ENCODE measurements at places on chromosomes 5 and 9. TPM values are rescaled to one million over a fixed set of nuclear protein-coding genes. Genes with fewer than 3 reads are reported as not detected.

Gene NR5A1
- total RNA-seq, result 0.64 TPM

GRCh38 chr5:92588876-92589275, 992.1 kb downstream of the NR2F1-AS1 start:
- no peak overlapping the region for H3K27ac ChIP-seq
- no peak for DNase-seq
- no peaks in the 10 kb centered on the region for H3K27me3 ChIP-seq
- H3K4me3 ChIP-seq, result no peak overlapping the region
- no peaks in the 10 kb centered on the region for H3K36me3 ChIP-seq

Gene TMEM252
- not detected for total RNA-seq

GRCh38 chr5:132386644-132387286, 17.3 kb downstream of the SLC22A5 start:
- peak overlapping the region; percentile 80 for H3K27ac ChIP-seq
- H3K27me3 ChIP-seq, result no peaks in the 10 kb centered on the region
- DNase-seq, result peak; percentile 46
- H3K36me3 ChIP-seq, result no peaks in the 10 kb centered on the region
- no peak overlapping the region for H3K4me3 ChIP-seq

DNA sequence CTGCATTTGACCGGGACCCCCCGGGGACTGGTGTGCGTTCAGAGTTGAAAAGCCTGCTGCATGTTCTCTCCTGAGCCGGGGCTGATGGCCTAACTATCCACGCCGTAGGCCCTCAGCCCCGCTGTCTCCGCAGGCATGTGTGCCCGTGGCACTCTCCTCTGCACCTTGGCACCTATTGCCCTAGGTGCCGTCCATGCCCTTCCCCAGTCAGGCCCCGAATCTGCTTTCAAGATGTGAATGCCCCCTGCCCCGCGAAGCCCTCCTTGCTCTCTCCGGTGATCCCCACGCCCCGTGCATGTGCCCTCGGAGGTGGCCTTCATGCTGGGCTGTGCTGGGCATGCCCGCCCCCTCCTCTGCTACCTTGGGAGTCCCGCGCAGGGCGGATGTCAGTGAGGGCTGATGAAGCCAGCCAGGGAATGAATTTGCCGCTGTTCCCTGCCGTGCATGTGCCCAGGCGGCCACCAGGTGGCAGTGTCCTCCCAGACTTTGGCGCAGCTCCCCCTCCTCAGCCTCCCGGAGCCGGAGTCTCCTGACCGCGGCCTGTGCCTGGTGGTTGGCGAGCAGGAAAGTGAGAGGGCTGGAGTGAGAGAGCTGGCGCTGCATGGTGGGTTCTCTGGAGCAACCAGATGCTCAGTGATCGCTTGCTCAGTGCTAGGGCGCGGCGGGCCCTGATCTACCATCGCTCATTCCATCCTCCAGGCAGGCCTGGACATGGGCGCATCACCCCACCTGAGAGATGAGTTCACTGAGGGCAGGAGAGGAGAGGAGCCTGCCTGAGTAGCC, 112.9 kb upstream of the LMX1B start:
- no peaks in the 10 kb centered on the region for H3K36me3 ChIP-seq
- peak; percentile 19 for DNase-seq
- no peak overlapping the region for H3K27ac ChIP-seq
- H3K4me1 ChIP-seq, result peaks cover 13% of the 10 kb centered on the region

DNA sequence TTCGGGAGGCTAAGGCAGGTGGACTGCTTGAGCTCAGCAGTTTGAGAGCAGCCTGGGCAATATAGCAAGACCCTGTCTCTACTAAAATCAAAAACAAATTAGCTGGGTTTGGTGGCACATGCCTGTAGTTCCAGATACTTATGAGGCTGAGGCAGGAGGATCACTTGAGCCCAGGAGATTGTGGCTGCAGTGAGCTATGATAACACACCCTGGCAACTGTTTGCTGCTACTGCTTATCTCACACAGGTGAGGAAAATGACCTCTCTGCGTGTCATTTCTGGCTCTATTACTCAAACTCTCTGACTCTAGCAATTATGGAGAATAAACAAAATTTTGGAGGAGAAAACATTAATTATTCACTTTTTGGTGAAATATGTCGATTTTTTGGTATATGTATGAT, 45.3 kb upstream of the TMC1 start:
- no peaks in the 10 kb centered on the region for H3K36me3 ChIP-seq
- H3K27me3 ChIP-seq, result no peaks in the 10 kb centered on the region
- H3K27ac ChIP-seq, result no peak overlapping the region
- peaks cover 49% of the 10 kb centered on the region for H3K4me1 ChIP-seq

Gene LHX3
- not detected for total RNA-seq

DNA sequence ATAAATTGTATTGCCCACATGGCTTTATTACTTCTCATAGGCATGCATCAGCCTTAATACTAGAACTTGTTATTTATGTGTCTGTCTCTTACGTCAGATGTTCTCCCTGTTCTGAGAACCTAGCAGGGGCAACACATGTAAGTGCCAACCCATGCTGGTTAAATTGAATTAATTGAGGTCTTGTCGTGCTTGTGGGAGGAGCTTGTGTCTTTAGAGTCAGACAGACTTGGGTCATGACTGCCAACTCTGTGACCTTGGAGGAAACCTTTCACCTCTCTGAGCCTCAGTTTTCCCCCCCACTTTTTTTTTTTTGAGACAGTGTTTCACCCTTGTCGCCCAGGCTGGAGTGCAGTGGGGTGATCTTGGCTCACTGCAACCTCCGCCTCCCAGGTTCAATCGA, 2.2 kb upstream of the MEGF9 start:
- no peak for DNase-seq
- no peak overlapping the region for H3K4me3 ChIP-seq
- H3K4me1 ChIP-seq, result peaks cover 10% of the 10 kb centered on the region
- H3K36me3 ChIP-seq, result no peaks in the 10 kb centered on the region
- no peaks in the 10 kb centered on the region for H3K27me3 ChIP-seq
- H3K27ac ChIP-seq, result no peak overlapping the region

GRCh38 chr5:177431317-177432142, 5.1 kb downstream of the GRK6 start:
- H3K27me3 ChIP-seq, result no peaks in the 10 kb centered on the region
- H3K36me3 ChIP-seq, result peaks cover 41% of the 10 kb centered on the region
- H3K4me3 ChIP-seq, result no peak overlapping the region
- H3K4me1 ChIP-seq, result peaks cover 18% of the 10 kb centered on the region
- DNase-seq, result no peak

GRCh38 chr9:91516777-91517176, 93.1 kb upstream of the NFIL3 start:
- no peaks in the 10 kb centered on the region for H3K4me1 ChIP-seq
- no peak overlapping the region for H3K27ac ChIP-seq
- no peak for DNase-seq
- H3K36me3 ChIP-seq, result no peaks in the 10 kb centered on the region
- H3K27me3 ChIP-seq, result no peaks in the 10 kb centered on the region

- no peaks in the 10 kb centered on the region for H3K27me3 ChIP-seq
- H3K36me3 ChIP-seq, result no peaks in the 10 kb centered on the region
- peaks cover 19% of the 10 kb centered on the region for H3K4me1 ChIP-seq
- DNase-seq, result peak; percentile 83
Observed at GRCh38 chr9:93119953-93120845, 13.9 kb downstream of the NINJ1 start.

- no peaks in the 10 kb centered on the region for H3K4me1 ChIP-seq
- no peaks in the 10 kb centered on the region for H3K27me3 ChIP-seq
- H3K27ac ChIP-seq, result no peak overlapping the region
Observed at GRCh38 chr5:41071975-41072374, 833 bp upstream of the MROH2B start.

DNA sequence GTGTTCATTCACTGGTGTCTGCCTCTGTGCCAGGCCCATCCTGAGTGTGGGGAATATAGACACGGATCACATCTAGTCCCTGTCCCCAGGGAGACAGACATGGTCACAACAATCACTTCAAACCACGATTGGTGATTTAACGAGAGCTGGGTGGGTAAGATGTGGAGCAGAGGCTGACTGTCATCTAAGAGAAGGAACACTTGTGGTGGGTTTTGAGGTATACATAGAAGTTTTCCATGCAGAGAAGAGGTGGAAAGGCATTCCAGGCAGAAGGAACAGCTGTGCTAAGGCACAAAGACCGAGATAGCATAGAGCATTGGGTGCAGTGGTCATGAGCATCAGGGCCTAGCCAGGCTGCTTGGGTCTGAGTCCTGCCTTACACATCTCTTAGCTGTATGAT, 22.7 kb upstream of the WDR38 start:
- no peaks in the 10 kb centered on the region for H3K36me3 ChIP-seq
- H3K4me1 ChIP-seq, result peaks cover 42% of the 10 kb centered on the region
- DNase-seq, result no peak
- no peak overlapping the region for H3K4me3 ChIP-seq
- no peaks in the 10 kb centered on the region for H3K27me3 ChIP-seq

DNA sequence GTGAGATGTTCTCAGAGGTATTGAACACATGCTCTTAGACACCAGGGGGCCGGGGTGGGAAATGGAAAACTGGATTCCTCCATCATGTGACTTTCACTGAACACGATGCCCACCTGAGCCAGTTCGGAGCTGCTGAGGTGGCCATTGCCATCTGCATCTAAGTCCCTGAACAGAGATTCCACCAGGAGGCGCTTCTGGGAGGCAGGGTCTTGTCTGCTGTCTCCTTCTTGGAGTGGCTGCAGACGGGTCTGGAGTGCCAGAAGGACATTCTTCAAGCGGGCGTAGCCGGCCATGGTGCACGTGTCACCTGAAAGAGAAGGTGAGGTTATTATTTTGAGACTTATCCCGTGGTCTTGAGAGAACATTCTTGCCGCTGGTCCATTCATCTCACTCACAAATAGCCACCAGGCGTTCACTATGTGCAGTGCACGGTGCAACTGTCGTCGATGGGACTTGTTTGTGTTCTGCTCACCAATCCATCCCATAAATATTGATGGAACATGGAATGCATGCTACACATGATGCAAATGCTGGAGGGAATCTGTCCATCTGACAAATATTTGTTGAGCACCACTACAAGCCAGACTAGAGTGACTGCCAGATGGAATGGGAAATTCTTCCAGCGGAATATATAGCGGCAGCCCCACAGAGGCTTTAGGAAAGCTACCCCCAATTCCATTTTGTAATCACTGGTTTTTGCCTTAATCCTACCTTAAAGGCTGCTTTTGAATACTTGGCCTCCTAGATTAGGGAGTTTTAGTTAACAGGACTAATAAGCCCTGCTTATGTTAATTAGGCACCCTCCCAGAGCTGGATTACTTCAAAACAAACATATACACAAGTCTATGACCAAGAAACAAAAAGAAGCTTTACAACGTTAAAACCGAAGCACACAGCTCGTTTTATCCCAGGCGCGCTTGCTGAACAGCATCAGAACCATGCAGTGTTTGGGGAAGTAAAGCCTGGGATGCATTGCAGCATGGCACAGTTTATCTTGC, 264.8 kb downstream of the HSPA4 start:
- DNase-seq, result peak; percentile 34
- H3K36me3 ChIP-seq, result no peaks in the 10 kb centered on the region
- H3K4me1 ChIP-seq, result peaks cover 17% of the 10 kb centered on the region
- H3K27me3 ChIP-seq, result no peaks in the 10 kb centered on the region

- DNase-seq, result no peak
- H3K27ac ChIP-seq, result no peak overlapping the region
- H3K27me3 ChIP-seq, result no peaks in the 10 kb centered on the region
- H3K36me3 ChIP-seq, result no peaks in the 10 kb centered on the region
- H3K4me1 ChIP-seq, result no peaks in the 10 kb centered on the region
Observed at GRCh38 chr5:89034588-89034987, 151.6 kb upstream of the MEF2C start.

Gene PCDHB6
- not detected for total RNA-seq

Gene SH3PXD2B
- total RNA-seq, result 27.5 TPM

DNA sequence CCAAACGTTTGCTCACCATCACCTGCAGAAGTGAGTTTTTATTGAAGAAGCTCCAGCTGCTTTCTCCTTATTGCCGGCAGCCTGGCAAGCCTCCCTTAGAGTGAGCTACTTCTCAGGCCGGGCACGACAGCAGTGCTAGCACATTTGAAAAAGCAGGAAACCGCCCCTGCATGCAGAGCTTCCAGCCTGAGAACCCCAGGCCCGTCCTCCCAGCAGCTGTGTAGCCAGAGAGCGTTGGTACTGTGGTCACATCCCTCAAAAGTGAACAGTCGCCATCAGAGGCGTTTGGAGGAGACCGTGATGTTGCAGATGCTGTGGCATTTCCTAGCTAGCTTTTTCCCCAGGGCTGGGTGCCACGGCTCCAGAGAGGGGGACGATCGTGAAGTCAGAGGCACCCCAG, 23.5 kb downstream of the SLC25A25 start:
- no peak overlapping the region for H3K27ac ChIP-seq
- DNase-seq, result no peak
- H3K27me3 ChIP-seq, result no peaks in the 10 kb centered on the region
- H3K4me3 ChIP-seq, result no peak overlapping the region

DNA sequence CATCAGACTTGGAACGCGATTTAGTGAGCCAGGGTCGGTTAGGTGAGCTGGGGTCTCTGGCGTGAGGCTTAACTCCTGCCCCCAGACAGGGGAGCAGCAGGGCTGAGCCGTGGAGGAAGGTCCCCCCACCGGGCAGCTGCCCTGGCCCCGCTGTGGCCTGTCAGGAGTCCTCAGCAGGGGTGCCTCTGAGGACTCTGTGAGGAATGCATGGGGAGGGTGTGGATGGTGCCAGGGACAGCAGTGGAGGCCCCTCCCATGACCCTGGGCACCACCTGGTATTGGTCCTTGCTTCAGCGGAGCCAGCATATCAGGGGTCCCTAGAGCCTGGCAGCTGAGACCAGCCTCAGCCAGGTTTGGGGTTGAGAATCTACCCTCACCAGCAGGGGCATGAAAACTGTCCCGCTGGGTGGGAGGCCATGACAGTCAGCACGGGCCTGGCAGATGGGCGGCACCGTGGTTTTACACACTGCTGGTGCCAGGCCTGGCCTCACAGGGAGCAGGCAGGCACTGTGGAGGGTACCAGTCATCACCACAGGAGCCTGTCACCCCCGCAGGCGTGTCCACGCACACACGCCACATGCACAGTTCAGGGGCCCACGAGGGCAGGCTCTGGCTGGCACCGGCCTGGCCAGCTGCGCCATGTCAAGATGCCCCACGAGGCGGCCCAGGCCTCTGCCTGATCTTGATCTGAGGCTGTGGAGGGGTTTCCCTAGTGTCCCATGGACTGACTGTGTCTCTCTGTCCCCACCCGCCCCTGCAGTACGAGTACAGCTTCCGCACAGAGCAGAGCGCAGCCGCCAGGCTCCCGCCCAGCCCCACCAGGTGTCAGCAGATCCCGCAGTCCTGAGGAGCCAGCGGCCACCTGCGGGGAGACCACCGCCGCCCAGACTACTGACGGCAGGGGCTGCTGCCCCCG, 111.1 kb upstream of the LMX1B start:
- peaks cover 13% of the 10 kb centered on the region for H3K4me1 ChIP-seq
- H3K4me3 ChIP-seq, result no peak overlapping the region
- no peaks in the 10 kb centered on the region for H3K27me3 ChIP-seq
- H3K36me3 ChIP-seq, result no peaks in the 10 kb centered on the region
- no peak for DNase-seq
- H3K27ac ChIP-seq, result no peak overlapping the region

GRCh38 chr9:627336-627970, 214.0 kb upstream of the DMRT1 start:
- no peak for DNase-seq
- no peaks in the 10 kb centered on the region for H3K4me1 ChIP-seq
- no peaks in the 10 kb centered on the region for H3K27me3 ChIP-seq
- no peak overlapping the region for H3K27ac ChIP-seq

Gene ARHGEF28
- 6.1 TPM for total RNA-seq

Gene TMEM8B
- 7.2 TPM for total RNA-seq

Gene CTXN3
- not detected for total RNA-seq

- no peaks in the 10 kb centered on the region for H3K36me3 ChIP-seq
- H3K27me3 ChIP-seq, result no peaks in the 10 kb centered on the region
- H3K4me3 ChIP-seq, result no peak overlapping the region
- no peak overlapping the region for H3K27ac ChIP-seq
- H3K4me1 ChIP-seq, result no peaks in the 10 kb centered on the region
Observed at GRCh38 chr5:89988129-89988810, 421.3 kb downstream of the CETN3 start.

All from HCT116 (cell line).